ENCODE measurements at places on chromosomes 12 and 14.

DNA sequence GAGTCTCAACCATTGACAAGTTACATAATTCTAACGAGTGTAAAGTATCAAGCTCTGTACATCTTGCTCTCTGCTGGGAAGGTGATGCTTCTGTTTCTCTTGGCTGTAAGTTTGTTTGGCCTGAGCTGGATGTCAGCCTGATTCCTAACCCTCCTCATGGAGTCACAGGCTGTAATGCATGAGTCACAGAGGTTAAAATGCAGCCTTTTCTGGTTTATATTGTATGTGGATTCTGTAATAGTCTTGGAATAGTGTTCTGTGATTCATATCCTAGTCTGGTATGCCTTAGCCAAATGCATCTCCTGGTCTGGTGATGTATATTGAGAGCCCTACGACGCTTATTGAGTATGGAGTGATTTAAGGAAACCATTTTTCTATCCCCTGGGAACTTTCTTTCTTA is 104.5 kb upstream of the FRMD6 start:
- peak; percentile 99 for DNase-seq

DNA sequence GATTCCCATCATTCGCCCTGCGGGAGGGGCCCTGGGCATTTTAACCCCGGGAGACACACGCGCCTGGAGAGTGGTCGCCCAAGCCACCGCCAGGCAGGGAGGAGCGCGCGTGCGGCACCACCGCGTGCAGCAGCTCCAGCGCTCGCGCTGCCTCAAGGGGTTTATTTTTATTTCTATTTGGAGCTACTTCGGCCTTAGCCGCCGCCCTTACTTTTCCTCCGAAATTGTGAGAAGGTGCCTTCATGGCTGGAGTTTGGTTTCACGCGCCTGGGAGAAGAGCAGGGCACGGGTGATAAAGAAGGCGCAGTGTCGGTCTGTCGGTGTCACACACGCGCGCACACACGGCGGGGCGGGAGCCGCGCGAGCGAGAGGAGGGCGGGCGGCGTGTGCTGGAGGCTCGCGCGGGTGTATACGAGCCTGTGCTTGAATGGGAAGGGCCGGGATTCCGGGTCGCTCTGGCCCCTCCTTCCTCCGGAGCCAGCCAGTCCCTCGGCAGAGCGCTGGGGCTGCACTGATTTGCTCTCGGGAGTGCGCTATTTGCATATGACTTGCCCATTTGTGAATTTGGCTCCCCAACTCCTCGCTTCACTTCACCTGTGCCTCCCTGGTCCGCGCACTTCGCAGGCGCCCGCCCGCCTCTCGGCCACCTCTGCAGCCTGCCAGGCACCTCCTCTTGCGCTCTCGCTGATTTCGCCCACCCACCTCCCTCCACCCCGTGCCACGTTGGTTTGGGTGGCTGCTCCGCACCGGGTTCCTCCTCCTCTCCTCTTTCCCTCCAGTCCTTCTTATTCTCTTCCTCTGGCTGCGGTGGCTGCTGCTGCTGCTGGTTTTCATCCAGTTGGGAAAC is 932.3 kb downstream of the DIO2 start:
- DNase-seq = peak; percentile 61

- no peak for DNase-seq
Observed at GRCh38 chr14:75231320-75231719, 47.3 kb upstream of the FOS start.

DNA sequence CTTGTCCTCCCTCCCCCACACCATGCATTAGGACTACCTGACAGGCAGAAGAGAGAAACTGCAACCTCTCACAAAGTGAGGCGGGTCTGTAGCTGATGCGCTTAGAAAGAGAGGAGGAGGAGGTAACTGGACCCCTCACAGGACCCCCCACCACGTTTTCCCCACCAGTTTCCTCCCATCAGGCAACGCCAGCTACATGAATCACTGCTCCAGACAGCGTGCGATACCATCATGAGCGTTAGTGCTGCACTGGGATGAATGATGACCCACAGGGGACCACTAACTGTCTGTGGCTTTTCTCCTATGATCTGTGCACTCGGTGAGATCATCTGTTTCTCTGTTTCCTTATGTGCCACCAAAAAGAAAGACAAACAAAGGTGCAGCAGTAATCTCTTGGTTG is 77.7 kb downstream of the KCNK10 start:
- peak; percentile 3 for DNase-seq

DNA sequence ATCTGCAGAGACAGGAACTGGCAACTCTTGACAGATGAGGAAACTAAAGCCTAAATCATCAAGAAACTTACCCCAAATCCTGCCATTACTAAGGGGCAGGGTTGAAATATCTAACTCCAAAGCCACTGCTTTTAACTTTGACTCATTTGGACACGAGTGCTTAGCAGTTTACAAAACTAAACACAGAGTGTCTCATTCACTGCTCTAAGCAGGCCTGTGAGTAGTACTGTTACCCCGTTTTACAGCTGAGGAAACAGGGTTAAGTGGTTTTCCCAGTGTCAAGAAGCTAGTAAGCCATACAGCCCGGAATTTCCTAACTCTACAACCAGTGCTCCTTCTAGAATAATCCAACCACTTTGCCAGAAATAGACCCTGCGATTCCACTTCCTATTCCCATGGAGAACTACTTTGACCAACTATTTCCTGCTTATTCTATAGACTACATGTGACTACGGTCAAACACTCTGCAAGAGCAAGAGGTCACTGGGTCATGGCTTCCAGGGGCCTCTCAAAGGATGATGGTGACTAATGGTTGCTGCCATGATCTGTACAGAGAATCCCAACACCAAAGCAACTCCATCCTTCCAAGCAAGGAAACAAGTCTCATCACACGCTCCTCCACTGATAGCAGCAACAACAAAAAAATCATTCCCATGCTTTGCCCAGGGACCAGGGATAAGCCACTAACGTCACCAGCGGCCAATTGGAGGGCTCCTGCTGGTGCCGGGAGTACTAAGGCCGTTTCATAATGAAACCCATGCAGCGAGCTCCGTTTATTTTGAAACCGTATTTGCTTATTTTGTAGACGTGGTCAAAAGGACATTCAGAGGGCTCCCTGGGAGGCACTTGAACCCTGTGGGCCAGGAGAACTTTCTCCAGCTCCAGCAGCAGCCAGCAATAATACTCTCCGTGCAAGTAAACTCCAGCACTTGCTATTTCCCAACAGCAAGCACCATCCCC is 56.3 kb downstream of the NUAK1 start:
- DNase-seq = no peak

GRCh38 chr12:117047810-117048584 is 51.2 kb downstream of the TESC start:
- no peak for DNase-seq

- no peak for DNase-seq
Observed at GRCh38 chr14:104889375-104889757, 24.3 kb downstream of the CEP170B start.

GRCh38 chr12:79250186-79250585 is 385.6 kb downstream of the SYT1 start:
- no peak for DNase-seq

- no peak for DNase-seq
Observed at GRCh38 chr12:96375170-96375569, 25.1 kb downstream of the CDK17 start.

DNA sequence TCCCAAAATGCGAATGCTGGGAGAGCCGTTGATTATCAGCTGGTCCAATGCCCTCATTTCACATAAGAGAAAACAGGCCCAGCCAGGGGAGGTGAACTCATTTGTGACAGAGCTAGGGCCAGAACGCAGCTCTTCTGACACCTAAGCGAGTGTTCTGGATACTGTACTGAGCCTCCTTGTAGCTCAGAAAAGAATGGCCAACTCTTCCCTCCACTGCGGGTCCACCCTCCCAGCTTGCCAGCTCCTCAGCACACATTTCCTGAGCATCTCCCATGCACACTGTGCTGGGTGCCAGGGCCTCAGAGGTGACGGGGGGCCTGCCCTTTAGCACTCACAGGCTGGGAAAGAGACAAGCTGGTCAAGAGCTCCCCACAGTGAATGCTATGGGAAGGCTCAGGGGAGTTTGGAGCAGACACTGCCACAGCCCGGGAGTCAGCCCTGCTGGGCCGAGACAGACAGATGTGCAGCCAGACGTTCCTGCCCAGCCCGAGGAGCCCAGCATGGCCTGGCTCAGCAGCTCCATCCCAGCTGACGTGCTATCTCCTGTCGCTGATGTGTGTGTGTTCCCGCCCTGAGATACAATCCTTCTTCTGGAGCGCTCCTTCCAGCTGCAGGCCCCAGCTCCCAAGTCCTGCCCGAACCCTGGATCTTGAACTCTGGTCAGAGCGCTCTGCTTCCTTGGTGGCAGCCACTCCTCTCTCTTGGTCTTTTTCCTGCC is 3.5 kb downstream of the CMTM5 start:
- DNase-seq = no peak

DNA sequence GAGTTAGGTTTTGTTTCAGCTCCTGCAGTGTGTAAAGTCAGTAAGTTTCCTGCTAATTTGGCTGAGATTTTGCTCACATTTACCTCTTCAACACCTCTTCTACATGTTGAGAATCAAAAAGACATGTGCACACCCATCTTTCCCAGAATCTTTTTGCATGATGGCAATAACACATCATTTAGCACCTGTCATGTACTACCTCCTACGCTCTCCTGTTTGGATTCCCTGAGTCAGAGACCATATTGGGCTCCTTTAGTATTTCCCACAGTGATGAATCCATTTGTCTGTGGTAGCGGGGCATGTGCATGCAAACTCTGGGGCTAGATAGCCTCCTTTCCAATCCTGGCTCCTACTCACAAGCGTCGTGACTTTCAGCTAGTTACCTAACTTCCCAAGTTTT is 20.1 kb downstream of the PLBD1 start:
- no peak for DNase-seq

DNA sequence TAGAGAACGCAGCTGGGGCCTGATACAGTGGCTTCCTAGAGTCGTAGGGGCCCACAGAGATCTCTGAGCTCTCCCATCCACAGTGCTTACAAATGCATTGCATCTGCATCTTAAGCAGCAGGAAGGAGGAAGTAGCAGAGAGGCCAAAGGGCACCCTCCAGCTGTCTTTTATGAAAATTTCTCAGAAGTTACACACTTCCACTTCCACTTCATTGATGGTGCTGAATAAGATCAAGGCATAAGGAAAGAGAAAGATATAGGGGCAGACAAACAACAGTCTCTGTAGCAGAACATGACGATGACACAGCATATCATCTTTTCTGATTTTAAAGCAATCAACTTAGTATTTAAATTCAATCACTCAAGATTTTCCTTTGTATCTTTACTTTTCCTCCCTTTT is 51.6 kb upstream of the ABCC9 start:
- no peak for DNase-seq

DNA sequence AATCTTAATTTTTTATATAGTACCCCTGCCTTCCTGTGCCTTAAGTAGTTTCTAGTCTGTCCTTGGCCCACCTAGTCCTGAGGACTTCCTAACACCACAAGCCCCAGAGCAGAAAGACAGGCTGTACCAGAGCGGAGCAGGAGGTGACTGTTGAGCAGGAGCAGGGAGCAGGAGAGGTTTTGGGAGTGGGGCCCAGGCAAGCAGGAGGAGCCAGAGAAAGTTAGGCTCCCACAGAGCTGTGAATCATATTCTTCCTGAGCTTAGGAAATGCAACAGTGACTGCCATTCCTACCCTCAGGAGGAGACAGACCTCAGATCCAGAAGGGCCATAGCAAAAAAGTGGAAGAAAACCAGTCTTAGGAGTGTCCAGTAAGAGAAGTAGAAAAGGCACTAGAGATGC is 28.3 kb upstream of the COL2A1 start:
- peak; percentile 0 for DNase-seq

Data from stromal cell of bone marrow (primary cell).